ENCODE measurements at places on chromosomes 13 and 19.

- no peak for DNase-seq
Measured at GRCh38 chr13:69450245-69450644, 657.4 kb upstream of the ATXN8OS start.

DNA sequence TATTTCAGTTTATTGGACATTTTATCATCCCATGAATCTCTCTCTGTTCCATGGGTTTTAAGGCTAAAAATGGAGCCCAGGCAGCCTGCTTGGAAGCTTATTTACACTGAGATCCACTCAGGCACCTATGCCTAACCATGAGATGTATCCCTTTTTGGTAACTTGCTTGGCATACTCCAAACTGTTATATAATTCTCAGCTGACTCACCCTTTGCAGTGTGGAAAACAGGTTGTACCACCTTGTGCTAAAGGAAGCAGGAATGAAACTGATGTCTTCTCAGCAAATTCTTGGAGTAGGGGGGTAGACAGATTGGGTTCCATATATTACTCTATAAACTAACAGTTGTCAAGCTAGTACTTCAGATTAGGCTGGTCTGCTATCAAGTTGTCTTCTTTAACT lies 483.6 kb downstream of the KLF5 start:
- DNase-seq, result no peak

DNA sequence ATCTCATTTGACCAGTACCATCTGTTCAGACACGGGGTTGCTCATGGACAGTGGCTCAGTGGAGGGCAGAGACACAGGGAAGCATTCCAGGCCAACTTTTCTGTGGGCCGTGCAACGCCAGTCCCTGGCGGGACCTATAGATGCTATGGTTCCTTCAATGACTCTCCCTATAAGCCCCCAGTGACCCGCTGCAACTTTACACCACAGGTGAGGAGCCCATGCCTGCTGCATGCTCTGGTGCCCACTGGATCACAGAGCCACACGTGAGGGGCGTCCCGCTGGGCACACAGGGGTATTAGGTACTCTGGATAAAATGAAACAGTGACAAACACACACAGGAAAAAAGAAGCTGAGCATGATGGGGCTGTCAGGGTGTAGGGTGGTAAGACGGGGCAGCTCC lies 34.3 kb downstream of the LAIR2 start:
- no peak for DNase-seq

DNA sequence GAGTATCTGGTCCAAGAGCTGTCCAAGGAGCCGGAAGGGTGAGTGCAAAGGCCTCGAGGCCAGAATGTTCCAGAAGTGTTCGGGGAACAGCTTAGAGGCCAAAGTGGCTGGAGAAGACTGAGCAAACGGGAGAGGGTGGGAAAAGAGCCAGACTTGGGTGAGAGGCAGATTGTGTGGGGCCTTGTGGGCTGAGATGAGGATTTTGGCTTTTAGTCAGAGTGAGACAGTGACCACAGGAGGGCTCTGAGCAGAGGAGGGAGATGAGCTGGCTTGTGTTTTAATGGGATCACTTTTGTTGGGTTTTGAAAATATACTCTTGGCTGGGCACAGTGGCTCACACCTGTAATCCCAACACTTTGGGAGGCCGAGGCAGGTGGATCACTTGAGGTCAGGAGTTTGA lies 5.6 kb downstream of the NANOS2 start:
- DNase-seq, result no peak

GRCh38 chr19:2239771-2240770 lies 3.4 kb downstream of the SF3A2 start:
- no peak for DNase-seq

Data from Caki2 (cell line).